Endothelial cell (in vitro differentiated cells): ENCODE measurements at places on chromosomes 2 and 18. TPM values are rescaled to one million over a fixed set of nuclear protein-coding genes. Genes with fewer than 3 reads are reported as not detected.

The BMP10 gene
- not detected for total RNA-seq

The REG3A gene
- not detected for total RNA-seq

The MC5R gene
- 0.56 TPM for total RNA-seq

The LRATD1 gene
- total RNA-seq: 37.6 TPM

GRCh38 chr2:104896446-104896845 is 42.5 kb downstream of the POU3F3 start:
- no peaks in the 10 kb centered on the region for H3K4me1 ChIP-seq
- no peaks in the 10 kb centered on the region for H3K36me3 ChIP-seq
- no peak overlapping the region for H3K4me3 ChIP-seq
- DNase-seq: no peak

DNA sequence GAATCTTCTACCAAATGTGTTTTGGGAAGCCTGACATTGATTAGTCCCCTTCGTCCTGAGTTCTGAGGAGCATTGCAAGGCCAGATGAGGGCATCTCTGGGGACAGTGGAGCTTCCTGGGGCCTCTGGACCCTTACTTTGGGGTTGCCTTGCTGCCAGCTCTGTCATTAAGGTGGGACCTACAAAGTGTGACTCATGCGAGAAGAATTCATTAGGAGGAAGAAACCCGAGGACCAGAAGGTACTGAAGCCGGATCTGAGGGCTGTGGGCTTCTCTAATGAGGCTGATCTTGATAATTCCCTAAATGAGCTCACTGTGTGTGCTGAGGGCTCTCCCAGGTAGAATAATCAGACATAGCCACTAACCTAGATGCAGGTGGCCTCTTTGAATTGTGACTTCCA is 695 bp upstream of the SCYGR2 start:
- DNase-seq: no peak
- H3K4me3 ChIP-seq: no peak overlapping the region
- no peak overlapping the region for H3K27ac ChIP-seq
- H3K4me1 ChIP-seq: peaks cover 6% of the 10 kb centered on the region
- no peaks in the 10 kb centered on the region for H3K36me3 ChIP-seq

DNA sequence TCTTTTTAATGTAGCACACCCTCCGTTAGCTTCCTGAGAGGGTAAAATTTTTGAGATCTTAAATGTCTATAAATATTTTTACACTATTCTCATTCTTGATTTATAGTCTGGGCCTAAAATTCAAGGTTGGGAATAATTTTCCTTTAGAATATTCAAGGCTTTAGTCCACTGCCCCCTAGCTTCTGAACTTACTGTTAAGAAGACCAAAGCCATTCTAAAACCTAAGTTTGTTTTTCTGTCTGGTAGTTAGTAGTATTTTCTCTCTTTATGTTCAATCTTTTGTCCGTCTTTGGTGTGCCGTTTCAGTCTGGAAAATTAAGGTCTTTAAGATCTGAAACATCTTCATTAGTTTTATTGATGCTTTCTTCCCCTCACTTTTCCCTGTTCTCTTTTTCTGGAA is 14.5 kb downstream of the OSBPL6 start:
- no peak for DNase-seq
- H3K27ac ChIP-seq: no peak overlapping the region
- H3K4me3 ChIP-seq: no peak overlapping the region
- peaks cover 20% of the 10 kb centered on the region for H3K4me1 ChIP-seq
- H3K27me3 ChIP-seq: peaks cover 3% of the 10 kb centered on the region

GRCh38 chr2:53863538-53864227 is 3.9 kb upstream of the GPR75 start:
- H3K27ac ChIP-seq: no peak overlapping the region
- no peak overlapping the region for H3K4me3 ChIP-seq

DNA sequence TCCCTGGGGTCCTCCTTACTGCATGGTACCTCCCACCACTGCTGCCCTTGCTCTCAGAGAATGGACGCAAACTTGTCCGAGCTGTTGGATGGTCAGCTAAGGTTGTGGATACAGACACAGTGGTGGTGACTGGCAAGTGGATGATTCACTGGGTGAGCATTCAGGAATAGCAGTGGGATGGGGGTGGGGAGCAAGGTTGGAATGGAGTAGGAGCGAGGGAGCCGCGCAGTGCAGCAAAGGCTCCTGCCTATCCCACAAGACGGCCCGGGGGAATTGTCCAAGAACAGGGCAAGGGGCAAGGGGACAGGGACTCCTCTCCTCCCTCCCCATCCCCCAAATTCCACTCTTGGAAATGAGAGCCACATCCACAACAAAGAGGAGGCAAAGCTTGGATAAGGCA is 102.2 kb downstream of the PIEZO2 start:
- no peaks in the 10 kb centered on the region for H3K36me3 ChIP-seq
- DNase-seq: no peak
- H3K4me1 ChIP-seq: peaks cover 7% of the 10 kb centered on the region
- no peaks in the 10 kb centered on the region for H3K27me3 ChIP-seq
- H3K27ac ChIP-seq: no peak overlapping the region

- H3K36me3 ChIP-seq: no peaks in the 10 kb centered on the region
- no peak for DNase-seq
- H3K4me3 ChIP-seq: no peak overlapping the region
- H3K27ac ChIP-seq: no peak overlapping the region
- no peaks in the 10 kb centered on the region for H3K4me1 ChIP-seq
These were observed 38.1 kb downstream of the ACOXL start for GRCh38 chr2:110770404-110770958.

DNA sequence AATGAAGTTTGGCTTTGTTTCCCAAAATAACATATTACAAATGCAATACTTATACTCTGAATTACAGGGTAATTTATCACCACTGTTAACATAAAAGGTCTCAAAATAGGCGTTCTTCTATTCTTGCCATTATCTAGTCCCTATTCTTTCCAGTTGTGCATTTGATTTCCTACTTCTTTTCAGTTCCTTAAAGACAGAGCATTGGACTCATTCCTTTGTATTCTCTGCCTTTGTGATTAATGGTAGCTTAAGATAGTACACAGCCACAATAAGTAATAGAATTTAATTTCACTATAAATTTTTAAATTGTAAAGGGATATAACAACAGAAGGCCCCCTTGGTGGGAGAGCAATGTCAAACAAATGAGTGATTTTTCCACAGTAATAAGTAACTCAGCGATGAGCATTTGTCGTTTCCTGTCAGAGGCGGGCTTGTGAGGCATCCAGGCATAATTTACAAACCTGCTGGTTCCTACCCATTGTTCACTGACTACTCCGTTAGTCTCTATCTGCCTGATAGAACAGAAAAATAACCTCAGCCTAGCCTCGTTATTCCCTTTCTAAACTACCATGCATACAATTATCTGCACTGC is 456.6 kb upstream of the REG3G start:
- DNase-seq: no peak
- no peaks in the 10 kb centered on the region for H3K4me1 ChIP-seq
- no peak overlapping the region for H3K4me3 ChIP-seq
- H3K27ac ChIP-seq: no peak overlapping the region
- H3K36me3 ChIP-seq: no peaks in the 10 kb centered on the region
- no peaks in the 10 kb centered on the region for H3K27me3 ChIP-seq

DNA sequence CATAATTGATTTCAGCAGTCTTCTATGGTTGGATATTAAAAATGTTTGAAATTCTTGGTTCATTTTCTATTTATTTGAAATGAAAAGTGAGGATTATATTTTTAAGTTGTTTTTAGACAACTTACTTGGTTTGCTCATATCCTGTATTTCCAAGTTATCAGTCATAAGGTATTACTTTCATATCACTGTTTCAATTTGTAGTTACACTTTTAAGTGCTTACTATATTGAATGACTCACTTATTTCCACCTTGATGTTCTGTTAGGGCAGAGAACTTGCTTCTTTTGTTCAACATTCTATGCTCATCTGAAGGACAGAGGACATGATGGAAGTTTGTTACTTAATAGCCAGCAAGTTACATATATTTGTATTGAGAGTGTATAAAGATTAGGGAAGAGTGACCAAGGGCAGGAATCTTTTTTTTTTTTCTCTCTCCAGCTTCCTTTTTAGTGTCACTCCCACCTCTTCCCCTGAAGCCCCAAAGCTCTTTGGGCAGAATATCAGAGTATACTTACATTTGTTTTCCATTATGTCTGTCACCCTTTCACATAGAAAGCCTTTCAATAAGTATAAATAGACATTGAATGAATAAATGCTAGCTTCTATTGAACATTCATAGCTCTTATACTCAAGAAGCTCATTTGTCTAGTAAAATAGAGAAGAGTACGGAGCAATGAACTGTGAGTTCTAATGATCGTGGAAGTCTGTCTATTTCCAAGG is 28.1 kb downstream of the PIK3C3 start:
- H3K36me3 ChIP-seq: no peaks in the 10 kb centered on the region
- H3K27me3 ChIP-seq: no peaks in the 10 kb centered on the region
- no peaks in the 10 kb centered on the region for H3K4me1 ChIP-seq
- no peak overlapping the region for H3K27ac ChIP-seq
- H3K4me3 ChIP-seq: no peak overlapping the region
- no peak for DNase-seq

DNA sequence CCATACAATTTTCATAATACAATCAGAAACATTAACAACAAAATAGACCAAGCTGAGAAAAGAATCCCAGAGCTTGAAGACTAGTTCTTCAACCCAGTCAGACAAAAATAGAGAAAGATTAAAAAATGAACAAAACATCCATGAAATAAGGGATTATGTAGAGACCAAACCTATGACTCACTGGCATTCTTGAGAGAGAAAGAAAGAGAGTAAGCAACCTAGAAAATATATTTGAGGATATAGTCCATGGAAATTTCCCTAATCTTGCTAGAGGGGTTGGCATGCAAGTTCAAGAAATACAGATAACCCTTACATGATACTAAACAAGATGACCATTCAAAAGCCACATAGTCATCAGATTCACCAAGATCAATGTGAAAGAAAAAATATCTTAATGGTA is 281.7 kb downstream of the CCDC85A start:
- no peak overlapping the region for H3K27ac ChIP-seq
- H3K36me3 ChIP-seq: no peaks in the 10 kb centered on the region
- no peaks in the 10 kb centered on the region for H3K4me1 ChIP-seq
- DNase-seq: no peak

GRCh38 chr18:51234117-51235008 is 36.9 kb upstream of the MEX3C start:
- no peaks in the 10 kb centered on the region for H3K27me3 ChIP-seq
- no peaks in the 10 kb centered on the region for H3K36me3 ChIP-seq
- H3K4me1 ChIP-seq: peaks cover 24% of the 10 kb centered on the region
- no peak overlapping the region for H3K27ac ChIP-seq
- DNase-seq: no peak

DNA sequence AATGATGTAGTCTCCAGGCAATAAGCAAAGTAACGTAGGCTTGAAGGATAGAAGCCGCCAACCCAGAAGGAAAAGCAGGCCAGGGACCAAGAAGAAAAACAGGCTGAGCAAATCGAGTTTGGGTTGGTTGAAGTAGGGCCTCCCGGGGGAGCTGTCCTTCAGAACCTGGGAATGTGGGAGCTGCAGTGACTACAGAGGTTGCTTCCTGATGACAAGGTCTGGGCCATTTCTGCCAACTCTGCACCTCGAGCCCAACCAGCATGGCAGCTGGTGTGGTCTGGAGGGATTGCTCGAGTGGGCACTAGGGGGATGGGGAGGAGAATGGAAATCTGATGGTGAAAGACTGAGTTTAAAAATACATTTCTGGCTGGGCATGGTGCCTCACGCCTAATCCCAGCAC is 14.1 kb downstream of the ACMSD start:
- DNase-seq: no peak
- H3K27ac ChIP-seq: no peak overlapping the region
- H3K4me1 ChIP-seq: no peaks in the 10 kb centered on the region
- H3K27me3 ChIP-seq: peaks cover 1% of the 10 kb centered on the region
- no peak overlapping the region for H3K4me3 ChIP-seq
- H3K36me3 ChIP-seq: no peaks in the 10 kb centered on the region

GRCh38 chr2:127455566-127456493 is 37.6 kb downstream of the PROC start:
- no peak for DNase-seq
- no peak overlapping the region for H3K4me3 ChIP-seq
- H3K4me1 ChIP-seq: peaks cover 4% of the 10 kb centered on the region
- H3K36me3 ChIP-seq: no peaks in the 10 kb centered on the region

GRCh38 chr2:129443865-129444739 is 535.4 kb upstream of the RAB6C start:
- no peak for DNase-seq
- no peak overlapping the region for H3K27ac ChIP-seq
- no peaks in the 10 kb centered on the region for H3K36me3 ChIP-seq
- no peak overlapping the region for H3K4me3 ChIP-seq
